ENCODE measurements at places on chromosomes 6 and 20.

- no peak for DNase-seq
Observed at GRCh38 chr6:98828941-98829411, 5.4 kb upstream of the POU3F2 start.

GRCh38 chr6:83221276-83221675, 28.1 kb downstream of the RWDD2A start:
- DNase-seq, result no peak

DNA sequence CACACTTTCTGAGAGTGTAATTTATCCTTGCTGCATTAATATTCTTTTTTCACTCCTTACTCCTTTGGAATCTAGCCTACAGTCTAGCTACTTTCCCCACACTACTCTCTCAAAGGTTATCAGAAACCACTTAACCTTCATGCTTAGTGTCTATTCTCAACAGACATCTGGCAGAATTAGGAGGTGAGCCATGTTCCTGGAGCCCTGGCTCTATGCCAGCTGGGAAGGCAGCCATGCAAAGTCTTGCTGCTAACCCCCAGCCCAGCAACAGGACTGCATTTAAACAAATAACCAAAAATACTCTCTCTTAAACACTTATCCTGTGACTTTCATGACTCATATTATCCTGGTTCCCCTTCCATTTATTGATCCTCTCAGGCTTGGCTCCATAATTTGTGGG, 260.2 kb downstream of the BCKDHB start:
- DNase-seq, result no peak

DNA sequence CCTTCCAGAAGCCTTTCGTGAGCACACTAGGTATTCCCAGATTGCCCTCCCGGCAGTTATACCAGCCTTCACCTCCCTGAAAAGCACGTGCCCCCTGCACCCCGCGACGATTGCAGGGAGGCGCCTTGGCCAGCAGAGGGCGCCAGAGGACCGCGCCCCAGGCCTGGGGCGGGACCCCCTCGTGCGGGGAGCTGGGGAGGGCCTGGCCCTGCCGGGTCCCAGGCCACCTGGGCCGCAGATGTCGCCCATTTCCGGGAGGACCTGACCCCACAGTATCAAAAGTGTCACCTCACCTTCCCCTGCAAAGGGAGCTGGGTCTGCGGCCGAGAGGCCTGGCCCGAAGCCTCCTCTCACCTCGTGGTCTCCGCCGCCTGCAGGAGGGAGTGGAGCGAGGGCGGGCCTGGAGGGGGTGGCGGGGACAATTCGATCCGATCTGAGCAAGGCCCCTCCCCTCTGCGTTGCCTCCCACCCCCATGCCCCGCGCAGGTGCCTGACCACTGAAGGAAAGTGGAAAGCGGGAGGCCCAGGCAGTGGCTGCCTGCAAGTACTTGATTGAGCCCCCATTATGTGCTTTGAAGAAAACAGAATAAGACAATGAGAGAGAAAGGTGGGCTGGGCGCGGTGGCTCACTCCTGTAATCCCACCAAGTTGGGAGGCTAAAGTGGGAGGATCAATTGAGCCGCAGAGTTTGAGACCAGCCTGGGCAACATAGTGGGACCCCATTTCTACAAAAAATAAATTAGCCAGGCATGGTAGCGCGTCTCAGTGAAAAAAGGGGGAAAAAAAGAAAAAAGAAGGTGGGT, 3.5 kb upstream of the SNAI1 start:
- DNase-seq, result peak; percentile 77

DNA sequence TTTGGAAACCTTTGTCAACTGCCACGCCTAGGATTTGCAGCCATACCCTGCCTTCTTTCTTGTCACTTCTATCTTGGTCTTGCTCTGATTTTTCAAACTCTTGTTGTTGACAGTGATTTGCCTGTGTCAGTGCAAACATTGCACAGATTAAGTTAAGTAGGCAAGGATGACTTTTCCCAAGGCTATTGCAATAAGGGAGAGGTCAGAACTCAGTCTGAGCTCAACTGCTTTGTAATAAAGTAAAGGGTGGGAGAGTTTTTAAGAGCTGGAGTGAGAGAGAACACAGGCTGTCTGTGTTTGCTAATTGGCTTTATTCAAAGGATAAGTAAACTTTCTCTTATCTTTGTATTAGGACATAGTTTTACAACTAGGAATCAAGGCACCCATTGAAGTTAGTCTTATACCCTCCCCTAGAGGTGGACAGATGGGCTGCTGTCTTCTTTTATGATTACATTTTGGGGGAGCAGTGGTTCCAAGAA, 448.6 kb downstream of the PHF3 start:
- no peak for DNase-seq

- no peak for DNase-seq
Observed at GRCh38 chr20:24672181-24672880, 202.9 kb downstream of the SYNDIG1 start.

DNA sequence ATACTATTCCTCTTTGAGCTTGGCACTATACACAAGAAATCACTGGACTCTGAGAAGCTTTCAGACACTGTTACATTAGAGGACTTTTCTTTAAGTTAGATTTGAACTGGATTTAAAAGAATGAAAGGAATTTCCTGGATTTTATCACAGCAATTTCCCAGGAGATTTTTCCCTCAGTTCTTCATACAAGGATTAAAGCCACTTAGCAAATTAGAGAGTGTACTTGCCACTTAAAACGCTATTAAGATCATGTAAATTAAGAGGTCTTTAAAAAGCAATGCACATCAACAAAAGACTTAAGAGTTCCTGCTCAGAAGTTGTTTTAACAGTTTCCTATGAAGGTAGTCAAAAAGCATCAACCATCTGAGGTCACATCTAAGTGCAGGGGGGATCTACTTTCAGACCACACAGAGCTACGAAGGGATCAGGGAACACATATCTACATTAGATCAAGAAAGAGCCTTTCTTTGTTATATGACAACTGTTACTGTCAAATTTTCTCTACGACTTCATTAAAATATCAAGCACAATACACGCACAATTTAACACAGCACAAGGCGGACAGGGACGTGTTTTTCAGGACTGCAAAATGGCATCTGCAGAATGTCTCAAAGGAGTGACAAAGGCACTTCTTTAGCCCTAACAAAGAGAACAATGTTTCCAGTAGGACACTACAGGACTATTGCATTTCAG, 65.8 kb downstream of the EPB41L2 start:
- DNase-seq, result no peak

- no peak for DNase-seq
Observed at GRCh38 chr20:11159728-11160127, 485.9 kb upstream of the JAG1 start.

DNA sequence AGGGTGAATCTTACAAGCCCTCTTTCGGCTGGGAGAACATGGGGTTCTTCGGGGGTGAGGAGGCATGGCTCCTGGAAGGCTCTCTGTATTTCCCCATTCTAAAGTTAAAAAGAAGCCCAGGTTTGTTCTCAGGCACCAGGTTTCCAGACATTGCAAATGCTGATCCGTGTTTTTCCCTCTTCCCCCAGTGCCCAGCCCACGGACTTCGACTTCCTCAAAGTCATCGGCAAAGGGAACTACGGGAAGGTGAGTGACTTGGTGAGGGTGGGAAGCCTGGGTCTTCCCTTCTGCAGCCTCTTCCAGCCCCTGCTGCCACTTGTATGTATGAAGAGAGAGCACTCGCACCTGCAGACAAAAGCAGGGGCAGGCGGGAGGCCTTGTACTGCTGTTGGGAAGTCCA, 8.7 kb downstream of the SGK2 start:
- no peak for DNase-seq

DNA sequence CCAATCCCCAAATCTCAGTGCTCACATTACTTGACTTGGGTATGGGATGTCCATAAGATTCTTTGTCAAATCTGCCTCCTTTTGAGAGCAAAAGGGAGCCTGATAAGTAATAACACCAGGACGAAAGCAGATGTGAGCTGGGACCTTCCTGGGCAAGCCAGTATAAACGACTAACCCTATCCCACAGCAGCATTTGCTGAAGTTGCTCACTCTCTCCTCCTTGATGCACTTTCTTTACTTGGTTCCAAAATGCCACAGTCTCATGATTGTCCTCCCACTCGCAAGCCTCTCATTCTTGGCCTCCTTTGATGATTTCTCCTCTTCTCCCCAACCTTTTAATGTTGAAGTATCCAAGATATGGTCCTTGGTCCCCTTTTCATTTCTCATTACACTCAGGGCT, 44.7 kb upstream of the TAGAP start:
- DNase-seq, result no peak

DNA sequence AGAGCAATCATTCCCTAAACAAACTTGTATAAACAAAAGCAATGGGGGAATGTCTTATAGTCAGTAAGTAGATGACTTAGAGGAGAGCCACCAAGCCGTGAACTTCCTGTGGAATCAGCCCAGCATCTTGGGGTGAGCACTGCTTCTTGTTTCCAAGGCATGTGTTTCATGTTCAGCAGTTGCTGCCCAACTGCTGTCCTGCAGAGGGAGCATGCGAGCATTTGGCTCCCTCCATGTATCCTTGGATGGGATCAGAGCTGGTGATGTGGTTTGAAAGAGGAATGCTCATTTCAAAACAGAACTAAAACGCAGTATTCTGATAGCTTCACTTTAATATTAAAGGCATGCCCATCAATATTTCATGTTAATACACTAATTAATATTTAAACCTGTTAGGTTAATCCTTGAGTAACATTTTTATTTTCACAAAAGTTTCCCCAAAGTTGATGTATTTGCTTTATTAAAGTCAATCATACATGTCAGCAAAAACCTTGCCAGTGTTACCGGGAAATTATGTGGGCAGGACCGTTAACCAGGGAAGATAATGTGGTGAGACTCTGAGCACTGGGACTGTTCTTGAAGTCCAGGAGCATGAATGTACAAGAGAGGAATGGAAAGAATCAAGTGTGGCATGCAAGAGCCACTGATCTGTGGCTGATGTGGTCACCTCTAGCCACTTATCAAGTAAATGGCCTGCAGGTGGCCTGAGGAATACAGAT, 172.1 kb upstream of the GGTLC1 start:
- DNase-seq, result no peak

DNA sequence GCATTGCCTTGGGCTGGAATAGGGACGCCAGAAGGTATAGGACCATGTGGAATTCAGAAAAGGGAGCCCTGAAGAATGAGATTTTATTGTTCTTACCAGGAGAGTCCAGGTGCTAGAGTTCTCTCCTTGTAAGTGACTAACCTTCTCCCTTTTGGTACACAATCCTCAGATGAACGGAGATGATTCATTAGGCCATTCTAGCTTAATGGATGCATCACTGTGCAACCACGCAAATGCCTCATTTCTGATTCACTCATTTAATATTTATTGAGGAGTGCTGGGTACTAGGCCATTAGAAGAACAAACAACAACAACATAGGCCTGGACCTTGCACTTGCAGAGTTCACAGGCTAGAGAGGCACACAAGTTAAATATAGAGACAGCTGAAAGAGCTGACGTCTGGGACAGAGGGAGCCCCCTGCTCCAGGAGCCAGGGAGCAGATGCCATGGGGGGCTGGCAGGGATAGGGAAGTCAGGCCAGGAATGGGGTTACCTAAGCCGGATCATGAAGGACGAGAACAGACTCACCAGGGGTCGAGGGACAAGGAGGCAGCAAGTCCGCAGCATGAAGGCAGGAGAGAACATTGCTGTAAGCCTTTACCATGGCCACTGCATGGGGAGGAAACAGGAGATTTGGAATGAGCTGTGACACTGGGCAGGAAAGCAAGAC, 179.5 kb upstream of the AKAP12 start:
- DNase-seq, result no peak

DNA sequence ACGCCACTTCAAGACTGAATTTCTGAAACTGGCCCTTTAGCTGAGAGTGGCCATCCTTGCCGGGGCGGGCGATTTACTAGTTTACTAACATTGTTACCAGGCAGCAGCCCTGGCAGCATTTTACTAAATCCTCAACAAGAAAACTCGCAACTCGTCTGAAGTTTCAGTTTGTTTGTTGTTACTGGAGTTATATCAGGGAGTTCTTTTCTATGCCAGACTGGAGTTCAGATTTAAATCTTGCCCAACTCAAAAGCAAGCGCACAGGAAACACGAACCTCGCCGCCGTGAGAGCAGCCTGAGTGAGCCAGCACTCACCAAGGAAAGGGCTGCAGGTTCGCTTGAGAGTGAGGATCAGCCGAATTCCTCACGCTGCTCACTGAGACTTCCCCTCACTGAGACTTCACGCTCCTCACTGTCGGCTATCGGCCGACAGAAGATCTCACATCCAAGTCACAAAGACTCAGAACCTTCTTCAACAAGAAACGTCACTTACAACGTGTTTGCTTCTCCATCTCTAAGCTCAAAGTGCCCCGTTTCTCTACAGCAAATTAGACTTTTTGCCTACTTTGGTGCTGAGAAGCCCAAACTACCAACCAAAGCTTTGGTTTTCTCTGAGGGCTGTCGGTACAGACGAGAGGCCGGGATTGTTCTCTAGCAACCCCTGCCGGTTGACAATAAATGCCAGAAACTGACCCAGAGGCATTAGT, 78.9 kb downstream of the OLIG3 start:
- DNase-seq, result peak; percentile 60

GRCh38 chr6:10567256-10568026, 46.3 kb downstream of the GCNT2 start:
- DNase-seq, result no peak

GRCh38 chr6:140002396-140003022, 628.1 kb upstream of the CITED2 start:
- no peak for DNase-seq

DNA sequence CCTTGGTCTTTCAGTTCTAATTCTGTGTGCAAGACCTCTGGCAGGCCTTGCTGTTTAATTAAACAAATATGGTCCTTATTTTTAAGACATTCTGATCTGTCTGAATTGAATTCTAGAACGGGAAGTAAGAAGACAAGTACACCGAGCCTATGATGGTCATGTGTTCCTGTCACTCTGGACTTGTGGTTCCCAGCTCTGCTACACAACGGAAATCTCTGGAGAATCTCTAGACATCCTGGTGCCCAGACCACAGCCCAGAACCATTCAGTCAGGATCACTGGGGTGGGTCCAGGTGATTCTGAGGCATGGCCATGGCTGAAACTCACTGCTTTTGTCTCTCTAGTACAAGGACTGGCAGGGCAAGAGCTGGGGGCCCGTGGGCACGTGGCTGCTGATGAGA, 15.9 kb upstream of the KCNK16 start:
- DNase-seq, result no peak

- DNase-seq, result no peak
Observed at GRCh38 chr6:160106701-160107100, 14.9 kb upstream of the SLC22A1 start.

DNA sequence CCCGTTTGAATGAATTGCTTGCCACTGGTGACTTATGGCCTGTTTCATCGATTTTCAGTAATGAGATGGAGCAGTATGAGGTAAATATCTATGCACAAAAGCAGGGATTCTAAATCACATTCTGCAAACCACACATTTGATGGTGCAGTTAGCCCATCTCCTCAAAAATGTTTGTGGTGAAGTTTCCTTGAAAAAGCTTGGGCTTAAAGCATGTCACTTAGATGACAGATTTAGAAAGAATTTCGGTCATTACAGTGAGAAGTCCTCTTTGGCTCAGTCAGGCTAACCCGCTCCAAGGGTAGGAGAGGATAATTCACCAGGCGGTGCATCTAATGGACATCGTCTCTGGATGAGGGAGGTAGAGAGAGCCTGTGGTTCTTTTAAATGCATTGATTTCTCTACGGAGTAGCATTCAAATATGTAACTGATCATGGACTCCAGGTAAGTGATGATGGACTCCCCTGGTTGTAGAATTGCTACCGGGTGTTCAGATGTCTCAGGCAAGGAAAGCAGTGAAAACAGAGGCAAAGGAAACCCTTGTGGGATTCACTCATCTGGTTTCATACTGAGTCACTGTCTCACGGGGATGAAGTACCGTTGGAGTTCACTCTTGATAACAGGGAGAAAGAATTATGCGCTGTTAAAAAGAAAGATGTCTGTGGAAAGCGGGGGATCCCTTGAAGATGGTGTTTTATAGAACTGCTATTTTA, 65.3 kb downstream of the AIG1 start:
- DNase-seq, result no peak

- no peak for DNase-seq
Observed at GRCh38 chr6:135358985-135359384, 138.6 kb downstream of the AHI1 start.

Data from memory B cell (primary cell).